ENCODE measurements at places on chromosomes 7 and 10.
A peak's percentile ranks its signal among the peaks of the same experiment; 100 is the strongest.

- DNase-seq: no peak
Measured at GRCh38 chr7:68362745-68363518, 1235.3 kb upstream of the AUTS2 start.

- no peak for DNase-seq
Measured at GRCh38 chr10:129418496-129419225, 48.4 kb upstream of the MGMT start.

DNA sequence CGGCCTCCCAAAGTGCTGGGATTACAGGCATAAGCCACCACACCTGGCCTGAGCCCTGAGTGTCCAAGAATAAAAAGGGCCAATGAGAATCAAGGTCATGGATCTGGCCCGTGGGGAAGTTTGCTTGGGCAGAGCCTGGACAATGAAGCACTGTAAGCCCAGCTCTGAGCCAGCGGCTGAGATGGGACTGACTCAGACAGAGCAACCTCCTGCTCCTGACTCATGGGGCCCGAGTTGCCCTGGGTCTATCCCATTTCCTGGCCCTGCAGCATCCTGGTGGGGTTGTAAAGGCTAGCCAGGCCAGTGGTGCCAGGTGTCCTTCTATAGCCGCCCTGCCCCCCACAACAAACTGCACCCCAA lies 5.2 kb upstream of the MYH16 start:
- peak; percentile 91 for DNase-seq

DNA sequence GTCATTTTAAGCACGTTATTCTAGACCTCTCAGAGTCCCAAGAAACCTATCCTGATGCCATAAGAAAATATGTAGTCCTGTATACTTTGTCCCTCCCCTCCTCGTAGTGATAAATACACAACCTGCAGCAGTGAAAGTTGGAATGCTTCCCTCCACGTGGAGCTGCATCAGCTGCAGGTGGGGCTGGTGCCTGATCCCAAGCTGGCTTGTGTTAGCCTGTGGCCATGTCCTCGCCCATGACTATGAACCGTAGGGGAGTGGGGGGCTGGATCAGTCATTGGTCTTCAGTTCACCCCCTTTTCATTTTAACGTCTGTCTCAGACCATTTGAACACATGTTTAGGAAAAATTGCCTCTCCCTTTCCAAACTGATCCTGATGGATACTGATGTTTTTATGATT lies 171.4 kb upstream of the HABP2 start:
- DNase-seq: no peak

DNA sequence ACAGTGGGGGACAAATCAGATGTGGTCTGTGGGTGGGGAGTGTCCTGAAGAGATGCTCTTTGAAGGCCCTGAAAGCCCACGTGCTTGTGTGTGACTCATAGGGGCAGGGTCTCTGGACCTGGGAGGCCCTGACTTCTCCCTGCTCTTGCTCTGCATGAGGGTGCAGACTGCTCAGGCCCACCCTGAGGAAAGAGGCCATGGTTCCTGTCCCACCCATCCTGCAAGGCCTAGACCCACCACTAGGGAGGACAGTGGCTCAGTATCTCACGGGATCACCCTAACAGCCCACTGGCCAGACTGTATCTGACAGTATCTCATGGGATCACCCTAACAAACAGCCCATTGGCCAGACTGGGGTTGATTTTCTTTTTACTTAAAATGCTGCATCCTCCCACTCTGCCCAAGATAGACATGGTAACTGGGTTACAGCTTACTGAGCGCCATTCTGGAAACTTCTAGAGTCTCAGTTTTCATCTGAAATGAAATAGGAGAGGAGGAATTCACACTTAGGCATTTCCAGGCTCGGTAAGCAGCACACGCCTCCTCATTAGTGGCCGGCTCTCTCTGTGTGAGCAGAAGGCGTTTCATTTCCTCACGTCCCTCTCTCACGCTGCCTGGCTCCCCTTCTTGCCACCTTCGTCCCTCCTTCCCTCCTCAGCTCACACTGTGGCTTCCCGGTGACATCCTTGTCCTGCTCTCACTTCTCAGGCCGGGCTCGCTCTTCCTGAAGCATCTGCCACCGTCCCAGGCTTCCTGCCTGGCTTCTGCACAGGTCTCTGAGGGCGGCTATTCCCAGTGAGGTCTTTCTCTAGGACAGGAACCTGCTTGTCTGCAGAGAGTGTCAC lies 242.6 kb downstream of the GLRX3 start:
- no peak for DNase-seq

GRCh38 chr10:22992075-22992474 lies 64.2 kb downstream of the ARMC3 start:
- no peak for DNase-seq

DNA sequence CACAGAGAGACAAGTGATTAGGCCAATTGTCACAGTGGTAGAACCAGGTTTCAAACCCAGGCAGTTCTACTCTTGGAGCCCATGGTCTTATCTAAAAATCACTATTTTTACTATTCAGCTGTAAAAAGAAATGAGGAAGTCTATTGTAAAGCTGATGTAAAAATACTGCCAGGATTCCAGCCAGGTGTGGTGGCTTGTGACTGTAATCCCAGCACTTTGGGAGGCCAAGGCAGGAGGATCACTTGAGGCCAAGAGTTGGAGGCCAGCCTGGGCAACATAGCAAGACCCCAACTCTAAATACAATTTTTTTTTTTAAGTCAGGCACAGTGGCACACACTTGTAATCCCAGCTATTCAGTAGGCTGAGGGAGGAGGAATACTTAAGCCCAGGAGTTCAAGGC lies 40.4 kb downstream of the HIP1 start:
- DNase-seq: no peak

- no peak for DNase-seq
Measured at GRCh38 chr10:65032867-65033769, 1511.9 kb downstream of the REEP3 start.

DNA sequence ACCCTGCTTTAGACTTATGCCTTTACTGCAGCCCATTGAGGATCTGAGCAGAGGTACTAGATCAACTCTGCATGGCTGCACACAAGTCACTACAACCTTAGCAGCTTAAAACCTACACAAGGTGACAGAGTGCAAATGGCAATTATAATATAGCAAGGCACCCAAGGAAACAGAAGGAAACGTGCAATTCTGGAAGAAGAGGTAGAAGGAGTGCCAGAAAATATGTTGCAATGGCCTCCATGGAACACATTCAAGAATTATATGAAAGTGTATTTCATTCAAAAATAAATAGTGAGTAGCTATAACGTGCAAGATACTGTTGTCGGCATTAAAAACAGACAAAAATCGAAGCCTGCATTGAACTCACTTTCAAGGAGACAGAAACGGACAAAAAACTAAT lies 2.9 kb upstream of the AKR1C8 start:
- no peak for DNase-seq

- peak; percentile 60 for DNase-seq
Measured at GRCh38 chr7:141045842-141046620, 27.8 kb upstream of the TMEM178B start.

DNA sequence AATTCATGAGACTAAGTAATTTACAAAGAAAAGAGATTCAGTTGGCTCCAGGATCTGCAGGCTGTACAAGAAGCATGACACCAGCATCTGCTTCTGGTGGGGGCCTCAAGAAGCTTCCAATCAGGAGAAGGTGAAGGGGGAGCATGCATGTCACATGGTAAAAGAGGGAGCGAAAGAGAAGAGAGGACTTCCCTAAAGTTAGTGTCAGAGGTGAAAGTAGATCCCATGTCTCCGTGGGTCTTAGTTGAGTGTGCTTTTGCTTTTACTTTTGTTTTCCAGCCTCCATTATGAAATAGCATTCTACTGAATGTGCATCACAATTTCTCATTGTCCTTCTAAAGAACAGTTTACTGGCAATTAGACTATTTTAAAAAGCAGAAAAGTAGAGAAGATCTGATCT lies 213.6 kb upstream of the FZD1 start:
- peak; percentile 24 for DNase-seq

DNA sequence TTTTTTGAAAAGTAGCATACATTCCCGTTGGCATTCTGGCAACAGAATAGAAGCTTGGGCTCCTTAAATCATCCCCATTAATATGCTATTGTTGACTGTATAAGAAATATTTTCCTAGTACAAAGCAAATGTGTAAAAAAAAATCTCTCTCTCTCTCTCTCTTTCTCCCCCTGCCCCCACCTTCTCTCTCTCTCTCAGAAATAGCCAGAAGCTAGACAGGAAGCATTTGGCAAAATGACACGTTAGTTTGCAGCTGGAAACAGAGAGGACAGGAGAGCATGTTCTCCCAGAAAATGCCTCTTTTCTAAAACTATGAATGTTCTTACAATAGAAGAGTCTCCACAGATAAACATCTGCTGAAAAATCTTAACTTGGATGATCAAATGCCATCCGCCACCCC lies 59.6 kb upstream of the AKR1E2 start:
- DNase-seq: no peak

DNA sequence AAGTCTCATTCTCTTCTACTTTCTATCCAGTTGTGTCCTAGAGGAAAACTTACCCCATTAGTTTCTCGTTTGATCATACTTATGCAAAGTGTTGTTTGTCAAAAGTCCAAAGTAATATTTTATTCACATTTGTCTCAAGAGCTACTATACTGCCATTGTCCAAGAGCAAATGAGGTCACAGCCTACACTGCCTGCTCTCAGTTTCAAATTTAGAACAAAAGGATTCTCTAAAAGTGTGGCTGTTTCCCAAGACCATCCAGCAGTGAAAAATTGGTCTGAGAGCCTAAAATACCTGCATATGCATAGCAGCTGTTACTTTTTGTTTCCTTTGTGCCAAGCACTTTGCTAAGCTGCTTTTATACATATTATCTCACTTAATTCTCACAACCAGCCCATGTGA lies 439.5 kb upstream of the NFE2L3 start:
- DNase-seq: no peak

DNA sequence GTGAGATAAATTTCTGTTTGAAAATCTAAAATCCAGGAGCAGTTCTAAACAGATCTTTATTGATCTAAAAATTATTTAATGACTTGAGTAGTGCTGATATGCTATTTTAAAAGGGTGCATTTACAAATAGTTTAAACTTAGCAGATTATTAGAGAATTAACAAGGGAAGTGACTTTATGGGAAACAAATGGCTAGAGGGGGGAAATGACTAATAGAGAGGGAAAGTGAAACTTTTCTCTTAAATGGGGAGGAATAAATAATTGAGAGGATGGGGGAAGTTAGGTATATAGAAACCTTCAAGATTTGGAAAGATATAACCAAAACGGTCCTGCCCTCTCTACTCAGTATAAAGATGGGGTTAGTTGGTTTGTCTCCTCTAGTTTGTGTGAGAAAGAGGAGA lies 90.1 kb upstream of the ARMC3 start:
- DNase-seq: no peak

DNA sequence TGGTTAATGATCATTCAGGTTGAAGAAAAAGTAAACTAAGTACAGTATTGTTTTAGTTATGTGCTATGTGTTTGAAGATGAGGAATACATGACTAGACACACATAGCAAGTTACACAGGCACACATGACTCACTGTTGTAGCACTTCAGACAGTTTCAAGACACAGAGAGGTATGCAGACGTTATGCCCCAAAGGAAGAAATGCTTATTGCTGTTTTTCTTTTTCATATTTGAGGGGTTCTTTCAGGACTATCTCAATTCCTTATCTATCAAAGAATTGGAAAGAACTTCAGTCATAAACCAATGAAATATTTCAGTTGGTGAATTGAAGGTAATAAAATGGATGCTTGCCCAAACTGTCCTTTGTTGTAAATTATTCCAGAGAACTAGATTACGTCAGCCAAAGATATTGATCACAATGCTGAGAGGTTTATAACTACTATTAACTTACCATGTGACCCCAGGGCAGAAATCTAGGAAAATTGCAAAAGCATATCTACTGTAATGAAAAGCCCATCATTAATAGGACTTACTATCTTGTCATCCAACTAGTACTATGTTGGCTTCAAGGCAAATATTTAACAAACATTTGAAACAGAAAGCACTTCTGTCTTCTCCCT lies 61.2 kb upstream of the CAPZA2 start:
- peak; percentile 92 for DNase-seq

GRCh38 chr7:101155303-101155702 lies 1.0 kb downstream of the AP1S1 start:
- DNase-seq: no peak

DNA sequence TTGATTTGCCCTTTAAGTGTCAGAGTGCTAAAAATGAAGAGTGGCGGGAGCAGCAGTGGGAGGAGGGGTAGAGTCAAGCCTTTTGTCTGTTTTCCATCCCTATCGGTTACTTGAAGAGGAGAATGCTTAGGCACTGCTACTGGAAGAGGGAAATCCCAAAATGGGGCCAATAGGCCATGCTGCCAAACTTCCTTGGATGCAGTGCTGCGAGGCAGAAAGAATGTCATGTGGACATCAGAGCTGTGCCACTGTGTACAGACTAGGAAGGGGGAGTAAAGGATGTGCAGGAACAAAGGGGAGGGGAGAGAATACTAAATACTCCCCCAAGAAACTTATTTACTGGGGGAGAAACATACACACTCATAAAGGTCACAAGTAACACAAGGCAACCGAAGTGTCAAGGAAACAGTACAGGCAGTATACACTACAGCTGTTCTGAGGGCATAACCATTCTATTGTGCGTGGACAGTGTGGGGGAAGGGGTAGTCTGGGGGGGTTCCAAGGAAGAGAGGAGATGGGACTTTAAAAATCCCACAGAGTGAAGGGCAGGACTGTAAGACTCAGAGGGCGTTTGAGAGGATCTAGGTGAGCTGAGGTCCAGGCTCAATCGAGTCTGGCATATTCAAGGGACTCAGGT lies 228.7 kb upstream of the PLXNA4 start:
- DNase-seq: no peak

GRCh38 chr10:71394926-71395562 lies 1.7 kb upstream of the CDH23 start:
- no peak for DNase-seq

- DNase-seq: no peak
Measured at GRCh38 chr10:29229258-29229705, 59.6 kb upstream of the LYZL1 start.

GRCh38 chr10:12603766-12604470 lies 254.6 kb downstream of the CAMK1D start:
- no peak for DNase-seq

DNA sequence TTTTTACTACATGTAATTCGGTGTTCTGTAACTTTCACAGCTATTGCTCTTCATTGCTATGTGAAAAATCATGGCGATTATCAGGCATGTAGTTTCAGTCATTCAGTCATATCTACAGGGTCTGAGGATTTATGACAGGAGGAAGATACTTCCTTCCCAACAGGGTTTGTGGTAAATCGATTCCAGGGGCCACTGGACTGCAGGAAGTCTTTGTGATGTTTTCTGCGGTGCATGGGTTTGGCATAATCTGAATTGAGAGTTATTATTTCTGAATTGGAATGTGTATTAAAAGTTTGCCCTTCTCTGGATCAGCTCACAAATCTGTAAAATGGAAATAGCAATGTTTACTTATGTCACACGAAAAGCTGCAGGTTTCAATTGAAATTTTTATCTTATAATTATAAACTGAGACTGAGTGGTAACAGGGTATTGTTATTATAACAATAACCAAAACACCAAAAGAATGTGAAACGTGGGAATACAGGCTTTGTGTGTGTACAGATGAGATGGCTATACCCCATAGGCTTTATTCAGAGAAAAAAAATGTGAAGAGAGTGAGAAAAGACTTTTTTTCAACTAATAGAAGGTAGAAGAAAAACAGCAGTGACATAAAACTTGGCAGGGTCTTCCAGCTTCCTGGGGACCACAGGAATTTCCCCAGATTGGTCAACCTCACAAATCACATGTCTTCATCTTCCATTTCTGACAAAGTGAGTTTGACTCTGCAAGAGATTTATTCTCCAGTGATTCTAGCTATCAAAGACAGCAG lies 307.7 kb upstream of the NFE2L3 start:
- DNase-seq: peak; percentile 75
